ENCODE measurements at places on chromosomes 1 and 21. TPM values are rescaled to one million over a fixed set of nuclear protein-coding genes. Genes with fewer than 3 reads are reported as not detected.

DDAH1 gene
- 37.3 TPM for total RNA-seq

CDC20 gene
- 4.2 TPM for total RNA-seq

CENPF gene
- 15.6 TPM for total RNA-seq

PTPRU gene
- total RNA-seq: 23.6 TPM

CCDC27 gene
- total RNA-seq: not detected

FMO2 gene
- 0.31 TPM for total RNA-seq

TMCC2 gene
- total RNA-seq: 45.9 TPM

INAVA gene
- 1.4 TPM for total RNA-seq

C1orf52 gene
- 21.5 TPM for total RNA-seq

SERPINC1 gene
- 0.94 TPM for total RNA-seq

NOS1AP gene
- total RNA-seq: 4.1 TPM

DISP1 gene
- total RNA-seq: 12.2 TPM

LYPD8 gene
- not detected for total RNA-seq

SPATA45 gene
- total RNA-seq: not detected

TEDDM1 gene
- not detected for total RNA-seq

LRRIQ3 gene
- total RNA-seq: 1.9 TPM

GPX7 gene
- total RNA-seq: 20.9 TPM

CAMSAP2 gene
- 130 TPM for total RNA-seq

ADAM30 gene
- not detected for total RNA-seq

ZMYND12 gene
- not detected for total RNA-seq

HUNK gene
- total RNA-seq: 9.4 TPM

TNFRSF9 gene
- not detected for total RNA-seq

TCEA3 gene
- total RNA-seq: 4.8 TPM

CNIH3 gene
- total RNA-seq: 18.2 TPM

C1orf56 gene
- 3.4 TPM for total RNA-seq

IFNAR1 gene
- 49.9 TPM for total RNA-seq

MYBPH gene
- not detected for total RNA-seq

REN gene
- total RNA-seq: not detected

AKT3 gene
- total RNA-seq: 624 TPM

ACTL8 gene
- not detected for total RNA-seq

GPBP1L1 gene
- total RNA-seq: 55.4 TPM

DLGAP3 gene
- total RNA-seq: 3.1 TPM

GPR3 gene
- not detected for total RNA-seq

LMX1A gene
- not detected for total RNA-seq

PPM1J gene
- total RNA-seq: 4.4 TPM

HES3 gene
- not detected for total RNA-seq

CXADR gene
- total RNA-seq: 372 TPM

ADORA3 gene
- 3.6 TPM for total RNA-seq

KLF17 gene
- total RNA-seq: 0.31 TPM

ANGPTL3 gene
- not detected for total RNA-seq

CDCA8 gene
- total RNA-seq: 0.31 TPM

GREM2 gene
- 7.0 TPM for total RNA-seq

OPRD1 gene
- 0.31 TPM for total RNA-seq

MTARC2 gene
- total RNA-seq: 7.8 TPM

LCE1F gene
- not detected for total RNA-seq

GIPC2 gene
- total RNA-seq: 0.47 TPM

TIE1 gene
- 7.0 TPM for total RNA-seq

IFI44 gene
- 57.1 TPM for total RNA-seq

SLAMF7 gene
- total RNA-seq: not detected

MAP3K21 gene
- total RNA-seq: 4.1 TPM

OR6Y1 gene
- total RNA-seq: not detected

CYP4A11 gene
- total RNA-seq: not detected
